ENCODE measurements at places on chromosomes 3 and 15.

GRCh38 chr3:66989860-66990696 is 8.0 kb upstream of the KBTBD8 start:
- no peak for DNase-seq

DNA sequence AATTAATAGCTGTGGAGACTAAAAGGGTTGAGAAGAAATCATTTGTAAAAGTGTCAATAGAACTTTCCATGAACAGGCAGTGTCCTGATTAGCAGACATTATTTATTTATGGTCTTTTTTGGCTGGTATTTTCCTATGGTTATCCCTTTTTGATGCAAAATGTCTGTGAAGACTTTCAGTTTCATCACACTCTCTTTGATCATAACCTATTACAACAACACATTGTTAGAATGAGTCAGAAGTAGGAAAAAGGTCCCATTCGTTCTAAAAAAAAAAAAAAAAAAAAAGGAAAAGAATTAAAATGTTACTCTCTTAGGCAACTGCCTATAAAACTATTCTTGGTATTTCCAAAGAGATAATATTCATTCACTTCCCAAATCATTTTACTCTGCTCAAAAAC is 62.1 kb downstream of the SLC49A4 start:
- no peak for DNase-seq

DNA sequence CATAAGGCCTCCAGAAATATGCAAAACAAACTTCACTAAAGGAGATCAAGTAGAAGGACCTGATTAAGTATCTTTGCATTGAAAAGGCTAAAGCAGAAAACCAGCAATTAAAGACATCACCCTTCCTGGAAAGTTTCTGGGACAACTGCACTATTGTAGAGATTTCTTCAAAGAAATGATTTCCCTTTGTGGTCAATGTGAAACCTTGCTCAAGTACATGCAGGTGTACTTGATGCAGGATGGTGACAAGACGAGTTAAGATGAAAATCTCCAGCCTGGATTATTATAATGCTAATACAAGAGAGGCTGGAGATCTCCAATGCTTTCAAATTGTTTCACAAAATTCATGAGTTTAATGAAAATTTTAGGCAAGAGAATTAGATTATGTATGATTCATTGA is 208.4 kb downstream of the TIGIT start:
- no peak for DNase-seq

- no peak for DNase-seq
These were observed 53.1 kb downstream of the DNAJB8 start for GRCh38 chr3:128413413-128414205.

DNA sequence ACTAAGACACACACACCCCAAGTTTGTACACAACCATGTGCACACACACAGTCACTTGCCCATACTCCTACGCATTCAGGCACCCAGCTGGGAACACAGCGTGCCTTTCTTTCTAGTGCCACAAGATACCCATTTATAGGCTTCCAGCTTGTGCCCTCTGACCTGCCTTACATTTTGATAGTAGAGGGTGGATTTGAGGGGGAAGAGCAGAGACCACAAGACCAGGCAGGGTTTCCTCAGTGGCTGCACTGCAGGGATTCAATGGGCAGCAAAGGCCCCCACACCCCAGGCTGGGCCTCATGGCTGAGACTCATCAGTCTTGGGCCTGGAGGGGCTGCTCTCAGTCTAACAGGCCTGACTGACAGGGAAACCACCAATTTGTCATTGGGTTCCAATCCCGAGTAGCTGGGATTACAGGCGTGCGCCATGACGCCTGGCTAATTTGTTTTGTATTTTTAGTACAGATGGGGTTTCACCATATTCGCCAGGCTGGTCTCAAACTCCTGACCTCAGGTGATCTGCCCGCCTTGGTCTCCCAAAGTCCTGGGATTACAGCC is 18.8 kb upstream of the ANKDD1A start:
- no peak for DNase-seq

DNA sequence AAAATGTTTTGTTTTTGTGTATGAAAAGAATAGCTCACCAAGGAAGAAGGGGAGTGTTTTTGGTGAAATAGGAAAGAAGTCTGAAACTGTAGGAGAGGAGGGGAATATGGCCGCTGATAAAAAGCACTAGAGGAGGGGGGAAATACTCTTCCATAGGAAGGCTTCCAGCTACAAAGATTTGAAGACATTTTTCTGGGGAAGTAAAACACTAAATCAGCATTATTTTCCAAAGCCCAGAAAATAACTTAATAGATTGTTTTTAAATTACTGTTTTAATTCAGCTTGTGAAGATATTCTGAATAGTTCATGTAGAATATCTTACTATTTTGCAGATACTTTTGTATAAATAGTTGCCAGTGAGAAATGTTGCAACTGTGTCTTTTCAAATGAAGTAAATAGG is 54.9 kb downstream of the CALML4 start:
- DNase-seq = no peak

- DNase-seq = no peak
These were observed at the start of gene MRAS for GRCh38 chr3:138347960-138348753. MRAS (plus strand) TSS chr3:138348579; CDS start chr3:138372884, 24,305 bp downstream.

GRCh38 chr15:90836296-90836871 is 32.0 kb upstream of the FURIN start:
- no peak for DNase-seq

DNA sequence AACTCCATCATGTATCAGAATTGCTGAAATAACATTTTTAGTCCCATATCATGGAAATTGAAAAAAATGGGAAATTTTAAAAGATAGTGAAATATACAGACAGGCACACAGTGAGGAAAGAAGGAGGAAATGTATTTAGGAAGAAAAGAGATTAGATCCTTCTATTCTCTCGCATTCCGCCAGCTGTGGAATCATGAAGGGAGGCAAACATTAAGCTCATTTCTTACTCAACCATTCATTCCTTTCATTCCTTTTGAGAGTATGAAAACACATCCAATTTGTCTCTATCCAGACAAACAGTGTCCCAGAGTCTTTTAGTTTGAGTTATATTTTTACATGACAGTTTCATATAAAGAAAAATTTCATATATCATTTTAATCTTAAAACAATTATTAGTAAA is 52.5 kb upstream of the KCNMB2 start:
- DNase-seq = no peak

GRCh38 chr3:128073807-128074206 is 21.6 kb downstream of the SEC61A1 start:
- no peak for DNase-seq

GRCh38 chr15:41936649-41937567 is 35.4 kb downstream of the EHD4 start:
- no peak for DNase-seq

DNA sequence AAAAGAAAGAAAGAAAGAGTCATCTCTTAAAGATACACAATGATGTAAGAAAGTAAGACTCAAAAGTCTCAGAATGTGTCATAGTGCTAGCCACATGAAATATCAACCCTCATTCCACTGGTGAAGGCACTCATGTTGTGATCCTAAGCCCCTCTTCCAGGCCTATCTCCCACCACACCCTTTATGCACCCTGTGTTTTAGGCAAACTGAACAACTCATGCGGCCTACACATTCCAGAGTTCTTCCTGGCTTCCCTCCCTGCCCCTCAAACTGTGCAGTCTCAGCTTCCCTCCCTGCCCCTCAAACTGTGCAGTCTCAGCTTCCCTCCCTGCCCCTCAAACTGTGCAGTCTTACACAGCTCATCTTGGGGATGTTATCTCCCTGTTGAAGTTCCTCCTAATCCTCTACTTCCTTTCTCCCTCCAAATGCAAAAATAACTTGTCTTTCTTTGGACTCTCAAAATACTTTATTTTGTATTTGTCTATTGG is 69.0 kb upstream of the FNDC3B start:
- DNase-seq = no peak

GRCh38 chr15:42088801-42089640 is 5.3 kb downstream of the PLA2G4D start:
- no peak for DNase-seq
